Natural killer cell treated with Interleukin-12 subunit alpha and Interleukin-12 subunit beta and Interleukin-15 and Interleukin-18, amount 100 ng/mL, for 72 hours (primary cell): ENCODE measurements at places on chromosomes 16 and 17. TPM values are rescaled to one million over a fixed set of nuclear protein-coding genes. Genes with fewer than 3 reads are reported as not detected.

CDIP1 gene
- 24.5 TPM for total RNA-seq

PMFBP1 gene
- total RNA-seq = 0.45 TPM

CDRT15L2 gene
- total RNA-seq = not detected

C1QTNF8 gene
- not detected for total RNA-seq

ZFPM1 gene
- total RNA-seq = 24.5 TPM

NACA2 gene
- total RNA-seq = not detected

GUCY2D gene
- not detected for total RNA-seq

P2RX5 gene
- total RNA-seq = 2,596 TPM

TBC1D3K gene
- total RNA-seq = not detected

EVPLL gene
- total RNA-seq = not detected

DNA sequence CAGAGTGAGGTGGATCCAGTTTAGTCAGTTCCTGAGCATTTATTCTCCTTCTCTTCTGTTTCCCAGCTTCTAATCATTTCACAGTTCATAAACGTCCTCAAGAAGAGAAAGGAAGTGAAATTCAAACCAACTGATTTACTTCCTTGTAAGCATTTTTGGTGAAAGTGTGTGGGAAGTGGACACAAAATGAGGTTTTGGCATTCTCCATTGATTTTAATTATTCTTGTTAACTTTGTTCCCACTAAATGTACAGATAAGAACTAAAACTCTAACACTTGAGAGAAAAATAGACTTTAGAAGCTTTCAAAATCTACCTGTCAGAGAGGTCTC lies 42.7 kb upstream of the CORO6 start:
- H3K4me3 ChIP-seq = no peak overlapping the region
- H3K27me3 ChIP-seq = no peaks in the 10 kb centered on the region
- H3K27ac ChIP-seq = peak overlapping the region; percentile 41
- H3K36me3 ChIP-seq = peaks cover 26% of the 10 kb centered on the region

DNA sequence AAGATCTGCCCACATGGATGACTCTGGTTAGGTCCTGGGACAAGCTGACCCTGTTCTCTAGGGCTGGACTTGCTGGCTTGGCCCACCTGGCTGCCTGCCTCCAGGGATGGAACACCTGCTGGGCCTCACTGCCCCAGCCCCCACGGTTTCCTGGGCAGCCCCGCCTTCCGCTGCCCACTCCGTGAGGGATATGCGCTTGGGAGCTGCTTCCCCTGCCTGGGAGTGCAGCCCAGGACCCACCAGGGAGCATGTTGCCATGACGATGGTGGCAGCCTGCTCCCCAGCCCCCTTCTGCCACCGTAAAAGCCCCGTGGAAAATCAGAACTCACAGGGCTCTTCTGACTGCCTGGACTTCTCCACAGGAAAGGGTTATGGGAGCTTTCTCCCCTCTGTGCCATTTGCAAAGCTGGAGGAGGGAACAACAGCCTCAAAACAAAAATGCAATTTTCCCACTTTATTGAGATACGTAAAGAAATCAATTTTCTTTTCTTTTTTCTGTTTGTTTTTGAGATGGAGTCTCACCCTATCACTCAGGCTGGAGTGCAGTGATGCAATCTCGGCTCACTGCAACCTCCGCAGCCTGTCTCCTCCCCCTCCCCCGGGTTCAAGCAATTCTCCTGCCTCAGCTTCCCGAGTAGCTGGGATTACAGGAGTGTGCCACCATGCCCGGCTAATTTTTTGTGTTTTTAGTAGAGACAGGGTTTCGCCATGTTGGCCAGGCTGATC lies 18.0 kb upstream of the GAS7 start:
- no peak overlapping the region for H3K27ac ChIP-seq
- DNase-seq = no peak

DNA sequence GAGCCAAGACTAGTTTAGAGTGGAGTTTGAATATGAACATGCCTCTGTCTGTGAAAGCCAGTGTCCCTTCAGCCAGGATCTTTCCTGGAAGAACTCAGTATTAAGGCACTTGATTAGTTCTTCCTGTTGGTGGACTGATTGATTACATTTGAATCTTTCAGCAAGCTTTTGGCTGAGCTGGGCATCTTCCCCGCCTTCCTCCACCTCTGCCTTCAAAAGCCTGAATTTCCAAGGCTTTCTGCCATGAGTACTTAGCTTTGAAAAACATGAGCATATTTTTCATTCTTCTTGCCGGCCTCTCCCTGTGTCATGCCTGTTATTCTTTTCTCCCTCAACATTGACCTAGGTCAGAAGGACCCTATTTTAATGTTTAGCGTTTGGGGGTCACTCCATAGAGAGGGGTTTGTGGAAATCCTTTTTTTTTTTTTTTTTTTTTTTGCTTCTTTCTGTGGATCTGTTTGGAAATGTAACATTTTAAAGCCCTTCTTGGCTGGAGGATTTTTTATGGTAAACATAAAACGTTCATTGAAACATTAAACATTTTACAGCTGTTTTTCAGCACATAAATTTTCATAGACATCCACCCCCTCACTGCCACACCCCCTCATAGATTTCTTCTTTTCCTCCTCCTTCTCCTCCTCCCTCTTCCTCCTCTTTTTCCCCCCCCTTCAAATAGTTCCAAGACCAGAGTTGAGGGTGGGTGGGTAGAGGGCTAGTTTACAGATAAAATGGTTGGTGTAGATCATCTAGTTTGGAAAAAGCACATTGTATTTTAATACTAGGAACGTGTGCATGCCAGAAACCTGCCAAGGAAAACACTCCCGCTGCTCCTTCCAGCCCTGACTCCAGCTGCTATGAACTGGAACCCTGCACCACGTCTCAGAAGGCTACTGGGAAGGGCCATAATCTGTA lies 645.9 kb downstream of the WWOX start:
- H3K4me3 ChIP-seq = no peak overlapping the region
- H3K36me3 ChIP-seq = no peaks in the 10 kb centered on the region
- H3K27me3 ChIP-seq = no peaks in the 10 kb centered on the region
- no peak for DNase-seq
- H3K27ac ChIP-seq = no peak overlapping the region

GRCh38 chr16:68406458-68407152 lies 41.7 kb downstream of the SMPD3 start:
- peaks cover 6% of the 10 kb centered on the region for H3K27me3 ChIP-seq
- H3K4me1 ChIP-seq = peaks cover 7% of the 10 kb centered on the region
- no peak for DNase-seq
- no peaks in the 10 kb centered on the region for H3K36me3 ChIP-seq
- H3K4me3 ChIP-seq = no peak overlapping the region

- H3K27me3 ChIP-seq = peaks cover 24% of the 10 kb centered on the region
- H3K4me3 ChIP-seq = no peak overlapping the region
- no peaks in the 10 kb centered on the region for H3K4me1 ChIP-seq
- DNase-seq = no peak
- H3K27ac ChIP-seq = no peak overlapping the region
Measured at GRCh38 chr17:61647047-61647446, 56.0 kb upstream of the NACA2 start.

- H3K36me3 ChIP-seq = no peaks in the 10 kb centered on the region
- H3K27ac ChIP-seq = no peak overlapping the region
- H3K4me1 ChIP-seq = no peaks in the 10 kb centered on the region
- H3K27me3 ChIP-seq = peaks cover 13% of the 10 kb centered on the region
- no peak for DNase-seq
Measured at GRCh38 chr17:34862384-34862783, 98.9 kb downstream of the CCT6B start.

- peaks cover 12% of the 10 kb centered on the region for H3K36me3 ChIP-seq
- H3K4me1 ChIP-seq = peaks cover 6% of the 10 kb centered on the region
- H3K27ac ChIP-seq = no peak overlapping the region
- no peaks in the 10 kb centered on the region for H3K27me3 ChIP-seq
- DNase-seq = no peak
- no peak overlapping the region for H3K4me3 ChIP-seq
Measured at GRCh38 chr16:11870399-11870798, 19.1 kb upstream of the RSL1D1 start.

GRCh38 chr16:8262299-8262698 lies 328.0 kb downstream of the TMEM114 start:
- no peak overlapping the region for H3K4me3 ChIP-seq
- no peaks in the 10 kb centered on the region for H3K36me3 ChIP-seq
- DNase-seq = no peak
- no peaks in the 10 kb centered on the region for H3K4me1 ChIP-seq

DNA sequence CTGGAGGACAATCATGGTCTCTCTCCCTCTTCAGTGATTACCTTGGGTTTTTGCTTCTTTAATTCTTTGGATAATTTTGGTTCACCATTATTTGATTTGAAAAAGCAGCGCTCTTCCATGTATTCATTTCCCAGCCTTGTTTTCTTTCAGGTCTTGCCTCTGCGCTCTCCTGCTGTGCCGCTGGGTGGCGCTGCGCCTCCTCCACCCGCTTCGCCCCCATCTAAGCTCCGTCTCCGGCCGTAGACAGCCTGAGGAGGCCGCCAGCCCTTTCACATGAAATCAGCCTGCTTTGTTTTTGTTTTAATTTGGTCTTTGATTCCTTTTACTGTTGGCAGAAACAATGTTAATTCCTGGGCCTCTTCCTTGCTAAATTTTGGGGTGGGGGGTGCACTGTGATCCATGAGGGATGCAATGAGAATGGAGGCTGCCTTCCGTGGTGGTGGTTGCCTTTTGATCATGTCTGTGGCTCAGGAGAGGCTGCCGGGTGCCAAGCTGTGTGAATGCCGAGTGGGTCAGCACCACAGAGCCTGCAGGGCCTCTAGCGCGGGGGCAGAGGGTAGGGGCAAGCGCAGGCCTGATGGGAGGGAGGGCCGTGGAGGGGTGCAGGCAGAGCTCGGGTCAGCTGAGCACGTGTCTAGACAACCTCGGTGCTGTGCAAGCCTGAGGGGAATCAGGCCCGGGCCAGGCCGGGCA lies 64.1 kb downstream of the PLD6 start:
- no peaks in the 10 kb centered on the region for H3K27me3 ChIP-seq
- no peak overlapping the region for H3K27ac ChIP-seq
- no peak overlapping the region for H3K4me3 ChIP-seq
- no peak for DNase-seq
- peaks cover 10% of the 10 kb centered on the region for H3K4me1 ChIP-seq

GRCh38 chr17:39753514-39754160 lies 15.9 kb downstream of the GRB7 start:
- peak overlapping the region; percentile 86 for H3K4me3 ChIP-seq
- no peaks in the 10 kb centered on the region for H3K27me3 ChIP-seq
- peak; percentile 88 for DNase-seq
- no peaks in the 10 kb centered on the region for H3K36me3 ChIP-seq
- peak overlapping the region; percentile 99 for H3K27ac ChIP-seq

DNA sequence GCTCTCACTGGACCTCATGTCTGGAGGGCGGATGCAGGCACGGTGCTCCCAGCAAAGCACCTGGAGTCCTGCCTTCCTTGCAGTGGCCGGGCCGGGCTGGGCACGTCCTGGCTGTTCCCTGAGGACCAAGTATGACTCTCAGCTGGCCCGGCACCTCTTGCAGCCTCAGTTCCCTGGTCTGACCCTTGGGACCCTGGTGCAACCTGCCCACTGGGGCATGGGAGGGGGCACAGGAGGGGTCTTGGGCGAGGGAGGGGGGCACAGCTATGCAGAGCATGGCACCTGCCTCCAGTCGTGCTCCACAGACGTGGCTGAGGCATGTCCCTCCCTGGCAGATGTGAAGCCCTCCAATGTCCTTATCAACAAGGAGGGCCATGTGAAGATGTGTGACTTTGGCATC lies 19.6 kb downstream of the MAP2K3 start:
- H3K4me1 ChIP-seq = no peaks in the 10 kb centered on the region
- H3K27me3 ChIP-seq = no peaks in the 10 kb centered on the region
- peaks cover 5% of the 10 kb centered on the region for H3K36me3 ChIP-seq

- H3K36me3 ChIP-seq = no peaks in the 10 kb centered on the region
- H3K27me3 ChIP-seq = no peaks in the 10 kb centered on the region
- no peaks in the 10 kb centered on the region for H3K4me1 ChIP-seq
- H3K4me3 ChIP-seq = no peak overlapping the region
Measured at GRCh38 chr16:13289515-13289914, 388.1 kb downstream of the SHISA9 start.
